Peyer's patch (tissue), 4 donors: ENCODE measurements at places on chromosomes 11 and 22. TPM values are rescaled to one million over a fixed set of nuclear protein-coding genes. Genes with fewer than 3 reads are reported as not detected.

- no peak for DNase-seq
Measured at GRCh38 chr11:68127714-68128681, 6.8 kb upstream of the CHKA start.

DNA sequence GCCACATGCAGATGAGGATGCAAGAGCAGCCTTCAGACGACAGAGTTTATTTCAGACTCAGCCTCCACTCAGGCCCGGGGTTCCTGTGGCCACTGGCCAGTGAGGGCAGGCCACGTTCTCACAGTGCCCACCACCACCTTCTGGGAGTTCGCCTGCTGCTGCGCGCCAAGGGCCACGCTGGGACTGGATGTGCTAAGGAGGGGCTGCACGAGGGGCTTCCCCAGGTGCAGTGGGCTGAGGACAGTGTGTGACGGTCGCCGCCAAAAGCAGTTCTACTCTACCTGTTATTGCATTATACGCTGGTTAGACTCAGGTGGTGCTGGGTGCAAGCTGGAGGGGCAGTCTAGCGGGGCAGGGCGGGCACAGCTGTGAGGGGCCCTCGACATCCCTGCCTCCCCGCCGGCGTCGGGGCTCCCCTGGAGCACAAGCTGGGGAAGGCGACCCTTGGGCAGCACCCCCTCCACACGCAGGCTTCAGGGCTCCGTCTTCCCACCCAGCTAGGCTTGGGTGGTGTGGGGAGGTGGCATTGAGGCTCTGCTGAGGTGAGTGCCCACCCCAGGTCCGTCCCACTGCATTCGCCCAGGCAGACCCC, 2.7 kb downstream of the CEND1 start:
- DNase-seq, result no peak

The OR52L1 gene
- not detected for total RNA-seq

The PPP6R3 gene
- total RNA-seq, result 165 TPM

The WT1 gene
- not detected for total RNA-seq
